CD4-positive, alpha-beta T cell (primary cell): ENCODE measurements at places on chromosomes 12 and 14.

GRCh38 chr12:12736759-12737676 is 19.9 kb downstream of the CDKN1B start:
- DNase-seq: peak; percentile 77

DNA sequence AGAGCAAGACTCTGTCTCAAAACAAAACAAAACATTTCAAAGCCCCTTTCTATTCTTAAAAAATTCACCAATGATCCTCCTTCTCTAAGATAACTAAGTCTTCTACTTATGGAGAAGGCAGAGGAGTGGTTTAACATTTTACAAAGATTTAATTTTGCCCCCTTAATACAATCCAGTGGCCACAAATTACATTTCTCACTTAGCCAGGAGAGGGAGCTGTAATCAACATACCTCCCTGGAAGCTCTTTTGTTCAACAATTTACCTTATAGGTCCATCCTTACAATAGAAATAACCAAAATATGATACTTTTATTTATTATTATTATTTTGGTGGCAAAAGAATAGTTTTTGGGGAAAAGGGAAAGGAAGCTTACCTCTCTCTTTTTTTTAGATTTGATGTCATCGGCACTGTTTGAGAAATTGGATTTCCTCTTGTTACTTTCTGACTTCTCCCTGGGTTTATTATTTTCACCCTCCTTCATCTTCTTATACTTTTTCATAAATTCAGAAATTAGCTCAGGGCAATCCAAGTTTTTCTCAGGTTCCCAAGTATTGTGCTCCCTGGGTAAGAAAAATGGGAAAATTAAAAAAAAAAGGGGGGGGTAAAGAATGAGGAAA is 28.1 kb downstream of the CBX5 start:
- no peak for DNase-seq

- no peak for DNase-seq
These were observed 271.6 kb downstream of the CACNA1C start for GRCh38 chr12:2324387-2324786.

DNA sequence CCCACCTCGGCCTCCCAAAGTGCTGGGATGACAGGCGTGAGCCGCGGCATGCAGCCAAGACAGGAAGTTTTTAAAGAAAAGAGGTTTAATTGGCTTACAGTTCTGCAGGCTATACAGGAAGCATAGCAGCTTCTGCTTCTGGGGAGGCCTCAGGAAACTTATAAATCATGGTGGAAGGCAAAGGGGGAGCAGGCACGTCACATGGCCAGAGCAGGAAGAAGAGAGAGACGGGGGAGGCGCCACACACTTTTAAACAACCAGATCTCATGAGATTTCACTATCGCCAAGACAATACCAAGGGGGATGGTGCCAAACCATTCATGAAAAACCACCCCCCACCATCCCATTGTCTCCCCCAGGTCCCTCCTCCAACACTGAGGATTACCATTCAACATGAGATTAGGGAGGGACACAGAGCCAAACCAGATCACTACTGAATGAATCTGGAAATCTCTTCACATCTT is 14.1 kb downstream of the CCDC63 start:
- no peak for DNase-seq

- DNase-seq: no peak
These were observed 7.5 kb downstream of the IRAK4 start for GRCh38 chr12:43766291-43766690.

- DNase-seq: peak; percentile 95
These were observed at the start of gene PNMA1 for GRCh38 chr14:73713803-73714655. PNMA1 (minus strand) TSS chr14:73714384; CDS start chr14:73713639, 745 bp downstream.

DNA sequence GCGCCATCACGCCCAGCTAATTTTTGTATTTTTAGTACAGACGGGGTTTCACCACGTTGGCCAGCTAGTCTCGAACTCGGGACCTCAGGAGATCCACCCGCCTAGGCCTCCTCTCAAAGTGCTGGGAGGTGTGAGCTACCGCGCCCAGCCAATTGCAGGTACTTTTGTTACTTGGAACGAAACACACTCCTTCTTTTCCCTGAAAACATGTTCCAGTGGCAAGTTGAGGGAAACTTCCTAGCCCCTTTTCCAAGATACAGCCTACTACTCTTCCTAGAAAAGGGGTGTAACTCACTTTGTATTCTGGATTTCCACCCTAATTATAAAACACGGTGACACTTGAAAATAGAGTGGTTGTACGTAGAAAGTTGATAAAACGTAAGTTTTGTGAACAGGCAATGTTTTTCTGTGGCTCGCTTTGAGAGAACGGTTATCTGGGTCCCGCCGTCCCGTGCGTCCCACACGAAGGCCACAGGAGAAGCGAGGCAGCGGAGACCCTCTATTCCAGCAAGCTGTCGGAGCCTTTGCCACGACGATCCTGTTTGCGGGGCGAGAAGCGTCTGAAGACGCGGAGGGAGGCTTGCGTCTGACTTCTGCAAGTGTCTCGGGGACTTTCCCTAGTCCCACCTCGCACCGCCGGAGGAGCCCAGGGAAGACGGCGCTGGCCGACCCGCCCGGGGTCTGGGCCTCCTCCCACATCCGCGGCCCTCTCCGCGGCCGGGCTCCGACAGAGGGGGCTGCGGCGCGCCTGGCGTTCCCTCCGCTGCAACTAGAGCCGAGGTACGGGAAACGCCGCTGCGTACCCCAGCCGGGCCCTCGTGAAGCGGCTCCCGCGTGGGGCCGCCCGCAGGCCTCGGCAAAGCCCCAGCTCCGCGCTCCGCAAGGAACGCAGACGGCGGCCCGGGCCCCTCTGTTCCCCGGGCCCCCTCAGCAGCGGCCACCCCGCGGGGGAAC is 745 bp downstream of the CDCA4 start:
- DNase-seq: peak; percentile 84

GRCh38 chr12:49764126-49764525 is 22.8 kb downstream of the TMBIM6 start:
- DNase-seq: no peak

GRCh38 chr12:105764216-105764835 is 374.4 kb downstream of the NUAK1 start:
- DNase-seq: no peak

DNA sequence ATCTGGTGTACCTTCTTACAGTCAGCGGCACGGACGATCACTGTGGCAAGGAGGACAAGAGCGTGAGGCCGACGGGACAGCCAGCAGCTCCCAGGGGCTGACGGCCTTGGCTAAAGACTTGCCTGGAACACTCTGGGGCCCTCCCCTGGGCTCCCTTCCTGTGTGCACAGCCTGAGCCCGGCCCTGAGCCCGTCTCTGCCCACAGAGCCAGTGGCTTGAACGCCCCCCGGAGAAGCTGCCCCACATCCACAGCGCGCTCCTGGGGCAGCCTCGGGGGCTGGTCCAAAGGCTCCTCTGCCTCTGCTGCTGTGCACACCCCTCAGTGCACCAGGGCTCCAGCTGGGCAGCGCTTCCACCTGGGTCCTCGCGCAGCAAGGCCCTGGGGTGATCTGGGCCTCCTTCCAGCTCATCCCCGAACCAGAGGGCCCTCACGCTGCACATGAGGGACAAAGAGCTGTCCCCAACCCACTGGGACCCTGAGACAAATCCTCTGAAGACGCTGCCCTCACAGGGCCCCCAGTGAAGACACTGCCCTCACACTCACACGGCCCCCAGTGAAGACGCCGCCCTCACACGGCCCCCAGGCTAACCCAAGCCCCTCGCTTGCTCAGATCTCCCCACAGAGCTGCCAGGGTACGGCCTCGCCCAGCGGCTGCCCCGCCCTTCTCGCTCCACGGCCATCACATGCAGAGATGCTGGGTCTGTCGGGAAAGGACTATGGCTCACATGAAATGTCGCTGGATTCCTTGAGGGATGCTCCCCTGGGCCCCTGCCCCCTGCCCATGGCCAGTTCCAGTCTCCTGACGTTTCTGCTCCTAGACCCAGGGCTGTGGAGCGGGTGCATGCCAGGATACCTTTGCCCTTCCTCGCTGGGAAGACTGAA is 22.2 kb downstream of the AMN start:
- DNase-seq: no peak

DNA sequence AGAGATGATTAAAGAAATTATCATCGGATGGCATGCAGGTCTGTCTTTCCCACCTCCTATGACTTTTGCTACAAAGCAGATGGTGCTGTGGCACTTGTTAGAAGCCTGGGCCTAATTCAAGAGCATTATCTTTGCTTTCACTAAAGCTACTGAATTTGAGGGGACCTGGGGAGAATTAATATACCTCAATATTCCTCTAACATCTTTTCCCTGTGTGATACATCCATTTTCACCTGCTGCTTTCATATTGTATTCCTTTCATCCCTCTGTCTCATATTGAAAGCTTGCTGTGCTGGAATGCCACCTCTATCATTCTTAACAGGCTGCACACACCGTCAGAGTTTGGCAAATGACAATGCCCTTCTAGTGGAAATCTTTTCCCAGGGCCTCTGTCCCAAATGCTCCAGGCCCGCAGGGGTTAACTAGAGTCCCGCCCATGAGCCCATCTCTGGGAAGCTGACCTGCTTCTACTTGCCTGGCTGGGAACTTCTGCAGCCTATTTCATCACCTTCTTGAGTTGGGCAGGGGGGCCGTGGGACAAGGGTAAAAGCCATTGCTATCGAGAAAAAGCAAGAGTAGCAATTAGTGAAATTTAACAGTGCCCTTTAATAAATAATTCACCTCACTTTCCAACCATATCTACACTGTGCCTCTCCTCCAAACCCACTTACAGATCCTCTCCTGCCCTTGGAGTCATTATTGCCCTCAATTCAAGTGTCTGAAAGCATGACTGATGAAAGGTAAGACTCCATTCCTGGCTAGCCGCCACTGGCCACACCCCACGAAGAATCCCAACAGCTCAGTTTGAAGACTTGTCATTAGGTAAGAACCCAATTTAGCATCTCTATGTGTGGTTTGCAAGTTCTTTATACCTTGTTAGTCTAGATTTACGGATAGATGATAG is 126.7 kb upstream of the BTG1 start:
- DNase-seq: no peak

DNA sequence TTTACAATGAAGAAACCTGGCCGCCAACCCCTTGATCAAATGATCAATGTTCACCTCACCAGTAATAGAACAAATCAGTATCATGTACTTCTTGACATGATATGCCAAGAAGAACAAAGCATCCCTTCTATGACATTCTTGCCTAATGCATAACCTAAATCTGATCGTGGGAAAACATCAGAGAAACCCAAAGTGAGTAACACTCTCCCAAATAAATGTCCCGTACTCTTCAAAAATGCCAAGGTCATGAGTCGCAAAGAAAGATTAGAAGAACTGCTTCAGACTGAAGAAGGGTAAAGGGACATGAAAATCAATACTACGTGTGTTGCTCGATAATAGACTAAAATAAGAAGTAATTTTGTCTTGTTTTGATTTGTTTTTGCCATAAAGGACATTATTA is 11.4 kb upstream of the SLC25A3 start:
- no peak for DNase-seq

GRCh38 chr12:59077575-59078426 is 157.5 kb upstream of the LRIG3 start:
- no peak for DNase-seq

DNA sequence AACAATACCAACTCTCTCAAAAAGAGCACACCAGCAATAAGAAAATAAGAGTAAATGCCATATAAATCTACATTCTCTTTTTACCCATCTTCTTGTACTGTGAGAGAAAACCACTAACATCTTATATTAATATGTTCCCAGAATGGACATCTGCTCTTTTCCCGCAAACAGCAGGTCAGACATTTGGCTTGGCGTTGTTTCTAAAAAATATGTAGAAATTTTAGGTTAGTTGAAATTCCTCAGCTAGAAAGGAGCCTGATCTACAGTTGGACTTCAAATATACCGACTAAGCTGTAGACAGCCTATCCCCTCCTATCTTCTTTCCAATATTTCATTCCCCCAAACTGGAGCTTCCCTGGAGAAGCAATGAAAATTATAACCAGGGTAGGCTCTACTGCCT is 88.7 kb downstream of the PPP2R5E start:
- no peak for DNase-seq

GRCh38 chr14:77859934-77860570 is 60.1 kb downstream of the ADCK1 start:
- DNase-seq: no peak

GRCh38 chr12:3973973-3974644 is 100.9 kb upstream of the PARP11 start:
- no peak for DNase-seq

DNA sequence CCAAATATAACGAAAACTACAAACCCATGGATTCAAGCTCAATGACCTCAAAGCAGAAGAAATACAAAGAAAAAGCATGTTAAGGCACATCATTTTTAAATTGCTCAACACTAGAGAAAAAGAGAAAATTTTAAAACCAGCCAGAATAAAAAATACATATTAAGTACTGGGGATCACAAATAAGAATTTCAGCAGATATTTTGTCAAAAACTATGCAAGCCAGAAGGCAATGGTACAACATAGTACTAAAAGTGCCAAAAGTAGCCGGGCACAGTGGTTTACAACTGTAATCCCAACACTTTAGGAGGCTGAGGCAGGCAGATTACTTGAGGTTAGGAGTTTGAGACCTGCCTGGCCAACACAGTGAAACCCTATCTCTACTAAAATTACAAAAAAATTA is 10.2 kb downstream of the SGPP1 start:
- DNase-seq: no peak

DNA sequence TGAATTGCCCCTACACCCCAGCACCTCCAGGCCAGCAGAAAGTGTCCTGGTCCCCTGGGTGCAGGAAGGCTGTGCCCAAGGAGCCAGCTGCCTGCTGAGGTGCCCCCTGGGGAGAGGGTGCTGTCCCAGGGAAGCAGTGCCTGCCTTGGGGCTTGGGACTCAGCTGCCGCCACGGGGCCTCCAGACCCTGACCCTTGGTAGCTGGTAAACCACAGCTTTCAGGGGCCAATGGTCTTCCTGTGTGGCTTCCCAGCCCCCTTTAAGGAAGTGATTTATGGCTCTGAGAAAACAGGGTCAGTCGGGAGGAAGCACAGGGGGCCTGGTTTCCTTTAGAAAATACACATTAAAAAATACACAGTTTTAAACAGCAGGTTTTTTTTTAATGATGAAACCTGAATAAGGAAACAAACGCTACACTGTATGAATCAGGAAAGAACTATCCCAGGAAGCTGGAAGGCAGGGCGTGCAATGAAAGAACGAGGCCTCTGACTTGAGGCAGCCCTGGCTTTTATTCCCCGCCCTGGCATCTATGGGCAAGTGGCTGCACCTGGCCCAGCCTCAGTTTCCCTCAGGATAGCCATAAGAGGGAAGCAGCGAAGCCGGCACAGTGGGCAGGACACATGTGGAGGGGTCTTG is 40.6 kb upstream of the EML1 start:
- DNase-seq: no peak

GRCh38 chr12:8127138-8127537 is 3.7 kb downstream of the CLEC4A start:
- no peak for DNase-seq

DNA sequence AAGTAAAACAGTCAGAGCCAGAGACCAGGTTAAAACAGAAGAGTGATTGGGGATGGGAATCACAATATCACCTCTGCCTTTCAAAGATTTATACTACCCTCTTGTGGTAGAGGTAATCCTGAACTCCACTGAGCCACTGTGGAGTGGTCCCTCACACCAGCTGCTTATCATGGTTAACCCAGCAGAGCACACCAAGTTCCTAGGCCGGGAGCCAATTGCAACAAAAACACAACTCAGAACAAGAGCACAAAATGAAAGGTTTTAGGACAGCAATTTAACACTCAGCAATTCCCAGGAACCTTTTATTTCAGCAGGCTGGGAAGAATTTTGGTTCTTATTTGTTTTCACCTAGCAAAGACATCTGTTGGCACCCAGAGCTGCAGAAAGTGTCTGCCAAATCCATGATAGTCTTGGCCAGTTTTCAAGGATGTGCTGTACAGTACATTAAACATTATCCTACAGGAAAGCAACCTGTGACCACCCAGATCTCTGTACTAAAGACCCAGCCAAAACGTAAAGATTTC is 220.5 kb upstream of the ATXN7L3B start:
- DNase-seq: no peak

- DNase-seq: no peak
These were observed 245.4 kb downstream of the DIO2 start for GRCh38 chr14:79965896-79966295.

- DNase-seq: no peak
These were observed 44.9 kb upstream of the CLMN start for GRCh38 chr14:95364481-95365209.
